ENCODE measurements at places on chromosomes 2 and 18. TPM values are rescaled to one million over a fixed set of nuclear protein-coding genes. Genes with fewer than 3 reads are reported as not detected.
A peak's percentile ranks its signal among the peaks of the same experiment; 100 is the strongest.

- DNase-seq = no peak
These were observed 218.6 kb downstream of the IRS1 start for GRCh38 chr2:226581004-226581403.

GRCh38 chr2:148720501-148721001 is 76.0 kb downstream of the EPC2 start:
- no peak for DNase-seq

- DNase-seq = no peak
These were observed 91.5 kb downstream of the ALK start for GRCh38 chr2:29829841-29830240.

DNA sequence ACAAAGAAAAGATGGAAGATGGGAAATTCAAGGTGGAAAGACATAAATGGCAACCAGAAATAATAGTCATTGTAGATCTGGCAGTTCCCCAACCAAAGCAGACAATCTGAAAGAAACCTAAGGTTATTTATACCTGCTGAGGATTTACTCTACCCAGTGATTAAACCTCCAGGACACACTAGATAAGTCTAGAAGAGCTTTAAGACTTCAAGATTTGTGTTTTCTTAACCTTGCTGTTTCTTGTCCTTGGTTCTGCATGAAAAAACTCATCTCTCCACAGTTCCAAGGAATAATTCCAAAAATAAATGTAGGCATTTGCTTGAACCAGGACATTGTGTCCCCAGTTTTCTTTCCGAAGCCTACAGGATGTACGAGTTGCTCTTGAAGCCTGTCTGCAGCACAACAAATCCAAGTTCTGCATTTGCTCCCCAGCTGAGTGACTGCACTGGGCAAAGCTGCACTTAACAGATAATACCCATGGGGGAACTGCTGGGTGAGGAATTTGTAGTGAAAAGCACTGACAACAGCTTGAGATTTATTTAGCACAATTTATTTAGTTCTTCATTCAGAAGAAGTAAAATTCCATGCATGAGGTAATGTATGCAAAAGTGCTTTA is 19.8 kb downstream of the DTNA start:
- no peak for DNase-seq

GRCh38 chr2:39661826-39662225 is 3.9 kb upstream of the TMEM178A start:
- DNase-seq = no peak

DNA sequence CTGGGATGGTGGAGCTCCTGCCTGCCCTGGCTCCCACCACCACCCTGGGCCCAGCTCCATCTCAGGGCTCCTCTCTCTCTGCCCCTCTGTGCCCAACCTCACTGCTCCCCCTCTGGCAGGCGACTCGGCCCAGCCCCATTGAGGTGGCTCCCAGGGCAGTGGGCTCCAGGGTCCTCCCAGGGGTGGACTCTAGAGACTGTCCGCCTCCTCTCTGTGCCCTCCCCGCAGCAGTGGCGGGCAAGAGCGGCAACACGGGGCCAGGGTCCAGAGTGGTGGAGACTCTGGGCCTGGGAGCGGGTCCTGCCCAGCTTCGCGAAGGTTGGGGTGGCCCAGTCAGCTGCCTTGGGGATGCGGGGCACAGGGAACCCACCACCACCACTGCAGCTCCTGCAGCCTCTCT is 27.4 kb downstream of the DDX1 start:
- no peak for DNase-seq

DNA sequence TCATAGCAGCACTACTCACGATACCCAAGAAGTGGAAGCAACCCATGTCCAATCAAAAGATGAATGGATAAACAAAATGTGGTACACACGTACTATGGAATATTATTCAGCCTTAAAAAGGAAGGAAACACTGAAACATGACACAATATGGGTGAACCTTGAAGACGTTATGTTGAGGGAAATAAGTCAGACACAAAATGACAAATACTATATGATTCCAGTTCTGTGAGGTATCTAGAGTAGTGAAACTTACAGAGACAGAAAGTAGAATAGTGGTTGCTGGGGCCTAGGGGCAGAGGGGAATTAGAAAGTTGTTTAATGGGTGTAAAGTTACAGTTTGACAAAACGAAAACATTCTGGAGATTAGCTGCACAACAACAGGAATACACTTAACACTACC is 24.7 kb downstream of the TLK1 start:
- DNase-seq = no peak

DNA sequence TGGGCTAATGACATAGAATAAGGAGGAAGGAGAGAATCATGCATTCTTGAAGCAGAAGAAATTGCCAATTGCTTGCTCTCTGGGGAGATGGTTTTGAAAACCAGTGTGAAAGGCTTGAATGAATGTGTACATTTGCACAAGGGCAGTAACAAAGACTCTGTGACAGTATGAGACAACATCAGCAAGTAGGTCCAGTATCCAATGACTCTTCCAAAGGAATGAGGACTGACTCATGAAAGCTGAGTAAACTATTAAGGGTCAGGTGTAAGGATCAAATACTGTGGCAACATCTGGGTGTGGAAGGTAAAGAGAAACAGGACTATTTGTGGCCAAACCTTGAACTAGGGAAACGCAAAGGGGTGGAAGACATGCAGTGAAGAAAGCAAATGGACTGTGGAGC is 886.0 kb upstream of the CHAC2 start:
- no peak for DNase-seq

DNA sequence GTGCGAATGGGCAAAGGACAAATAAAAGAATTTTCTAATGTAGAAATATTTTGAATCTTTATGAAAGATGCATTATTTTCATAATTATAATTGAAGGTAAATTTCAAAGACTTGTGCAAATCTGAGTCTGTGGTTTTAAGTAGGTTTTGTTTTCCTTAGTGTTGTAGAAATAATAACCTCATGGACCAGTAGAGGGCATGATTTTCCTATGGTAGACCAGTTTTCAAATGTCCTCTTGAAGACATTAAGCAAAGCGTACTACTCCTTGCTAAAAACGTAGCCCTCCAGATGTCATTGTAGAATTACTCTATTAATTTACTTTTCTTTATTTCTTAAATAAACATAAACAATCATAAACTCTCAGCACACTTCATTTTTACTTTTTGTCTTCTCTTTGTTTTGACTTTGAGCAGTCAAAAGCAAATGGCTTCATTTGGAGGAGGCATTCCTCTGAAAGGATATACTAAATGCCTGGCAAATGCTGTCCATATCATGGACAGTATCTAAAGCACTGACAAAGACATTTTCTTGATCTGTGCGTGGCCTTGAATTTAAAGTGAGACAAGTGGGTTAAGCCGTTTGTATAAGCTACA is 85.8 kb upstream of the FAM237A start:
- DNase-seq = no peak

GRCh38 chr18:35635170-35635569 is 53.6 kb downstream of the GALNT1 start:
- DNase-seq = no peak

- DNase-seq = no peak
These were observed 41.0 kb downstream of the CROCC2 start for GRCh38 chr2:240947176-240947575.

DNA sequence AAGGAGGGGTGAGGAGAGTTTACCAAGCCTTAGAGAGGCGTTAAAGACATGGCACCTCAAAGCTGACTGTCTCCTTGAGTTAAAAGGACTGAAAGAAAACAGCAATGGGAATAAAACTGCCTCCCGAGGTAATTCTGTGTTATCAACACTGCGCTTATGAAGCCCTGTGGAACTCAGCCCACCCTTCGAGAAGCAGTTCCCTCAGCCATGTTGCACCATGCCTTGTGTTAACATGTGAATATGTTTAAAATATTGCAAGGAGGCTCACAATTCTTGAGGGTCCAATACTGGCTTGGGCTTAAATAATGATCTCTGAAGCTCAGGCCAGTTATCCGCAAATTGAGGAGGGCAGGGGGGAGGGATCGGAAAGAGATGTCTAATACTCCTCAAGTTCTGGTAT is 14.7 kb downstream of the KLF7 start:
- no peak for DNase-seq

DNA sequence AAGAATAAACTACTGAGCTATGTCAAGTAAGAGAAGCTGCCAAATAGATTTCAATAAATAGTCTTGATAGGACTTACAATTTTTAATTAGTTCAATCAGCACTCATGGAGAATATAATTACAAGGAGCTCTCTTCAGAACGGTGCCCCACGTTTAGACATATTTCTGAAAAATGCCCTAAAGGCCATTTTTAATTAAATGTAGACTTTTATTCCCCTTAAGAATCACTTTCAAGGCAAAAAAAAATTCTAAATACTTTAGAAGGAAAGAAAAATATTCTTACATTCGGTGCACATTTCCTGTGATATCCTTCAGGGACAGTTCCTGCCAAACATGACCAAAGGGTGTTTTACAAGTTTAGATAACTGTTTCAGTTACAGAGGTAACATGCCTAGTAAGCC is 202.5 kb upstream of the CDH7 start:
- no peak for DNase-seq

GRCh38 chr2:231648579-231649174 is 56.0 kb downstream of the TEX44 start:
- no peak for DNase-seq

GRCh38 chr2:112010751-112011150 is 44.3 kb upstream of the TMEM87B start:
- no peak for DNase-seq

- no peak for DNase-seq
These were observed 683 bp upstream of the DNAJC27 start for GRCh38 chr2:24972315-24972961.

DNA sequence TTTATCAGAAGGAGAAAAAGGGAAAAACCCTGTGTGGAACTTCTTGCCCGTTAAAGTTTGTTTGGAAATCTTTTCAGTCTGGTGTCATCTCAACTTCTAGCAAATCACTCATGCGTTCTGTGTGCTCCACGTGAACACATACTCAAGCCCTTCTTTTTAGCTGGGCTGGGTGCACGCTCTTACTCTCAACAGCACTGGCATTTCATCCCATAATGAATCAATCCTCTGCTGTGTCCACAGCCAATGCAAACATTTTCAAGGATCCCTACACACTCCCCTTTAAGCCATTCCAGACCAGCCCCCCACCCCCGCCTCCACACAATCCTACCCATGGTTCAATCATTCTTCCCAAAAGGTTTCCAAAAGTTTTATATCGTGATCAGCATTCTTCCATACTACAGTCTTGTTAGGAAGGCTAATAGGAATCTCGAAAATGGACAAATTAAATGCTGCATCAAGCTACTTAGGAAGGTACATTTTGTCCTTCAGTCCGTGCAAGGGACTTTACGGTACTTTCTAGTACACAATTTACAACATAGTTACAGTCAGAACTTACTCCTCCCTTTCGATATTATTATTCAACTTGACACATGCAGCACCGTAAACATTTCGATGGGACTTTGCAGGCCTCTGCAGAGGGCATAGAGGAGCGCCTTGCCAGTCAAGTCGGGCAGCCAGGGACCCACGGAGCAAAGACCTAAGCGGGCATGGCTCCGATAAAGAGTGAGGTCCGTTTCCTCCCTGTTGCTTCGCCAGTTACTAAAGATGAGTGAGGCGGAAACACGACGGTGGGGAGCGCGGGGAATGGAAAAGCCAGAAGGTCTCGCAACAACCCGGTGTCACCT is 1.4 kb downstream of the PTGR3 start:
- no peak for DNase-seq

GRCh38 chr2:236744716-236745115 is 175.1 kb downstream of the ACKR3 start:
- DNase-seq = peak; percentile 17

- DNase-seq = no peak
These were observed 65.5 kb upstream of the ATG16L1 start for GRCh38 chr2:233185963-233186362.

GRCh38 chr2:230664128-230664527 is 48.5 kb upstream of the CAB39 start:
- no peak for DNase-seq

DNA sequence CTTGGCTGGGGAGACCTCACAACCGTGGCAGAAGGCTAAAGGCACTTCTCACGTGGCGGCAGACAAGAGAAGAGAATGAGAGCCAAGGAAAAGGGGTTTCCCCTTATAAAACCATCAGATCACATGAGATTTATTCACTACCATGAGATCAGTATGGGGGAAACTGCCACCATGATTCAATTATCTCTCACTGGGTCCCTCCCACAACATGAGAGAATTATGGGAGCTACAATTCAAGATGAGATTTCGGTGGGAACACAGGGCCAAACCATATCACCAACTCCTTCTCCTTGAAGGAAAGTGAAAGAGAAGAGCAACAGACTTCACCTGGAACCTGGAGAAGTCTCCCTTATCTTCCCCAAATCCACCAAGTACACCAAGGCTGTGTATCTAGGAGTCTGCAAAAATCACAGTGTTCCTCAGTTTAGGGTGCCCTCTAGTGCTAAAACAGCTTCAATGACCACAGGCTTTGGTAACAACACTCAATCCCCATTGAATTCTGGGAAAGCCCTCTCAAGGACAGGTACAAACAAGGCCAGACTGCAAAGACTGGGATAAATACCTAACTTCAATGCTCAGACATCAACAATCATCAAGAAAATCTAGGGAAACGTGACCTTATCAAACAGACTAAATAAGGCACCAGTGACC is 148.8 kb upstream of the SRD5A2 start:
- DNase-seq = no peak

- no peak for DNase-seq
These were observed 149.3 kb downstream of the EHBP1 start for GRCh38 chr2:62854600-62855514.

GRCh38 chr2:127704641-127705390 is 3.5 kb downstream of the SFT2D3 start:
- no peak for DNase-seq

DNA sequence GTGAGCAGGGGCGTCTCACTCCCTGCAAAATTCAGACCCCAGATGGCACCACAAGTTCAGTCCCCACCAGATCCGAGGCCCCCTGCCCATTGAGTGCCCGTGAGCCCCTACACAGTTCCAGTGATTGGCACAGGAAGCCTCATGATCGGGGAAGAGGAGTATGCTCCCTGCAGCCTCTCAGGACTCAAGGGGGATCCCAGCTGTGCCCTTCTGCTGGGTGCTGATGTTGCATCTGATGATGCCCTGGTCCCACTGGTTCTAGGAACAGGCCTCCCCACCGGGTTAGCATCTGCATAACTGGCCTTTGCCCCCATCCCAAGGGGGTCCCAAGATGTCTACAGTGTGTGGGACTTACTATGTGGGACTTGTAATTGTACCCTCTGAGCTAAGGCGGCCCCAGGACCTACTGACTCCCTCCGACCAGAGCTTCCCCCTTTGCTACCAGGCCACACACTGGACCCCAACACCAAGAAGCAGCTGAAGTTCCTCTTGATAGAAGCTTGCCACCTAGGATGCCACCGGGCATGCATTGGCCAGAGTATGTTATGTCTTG is 8.6 kb downstream of the ALPG start:
- no peak for DNase-seq

Gene SCLY
- total RNA-seq = 8.2 TPM

Gene DES
- 2.0 TPM for total RNA-seq

Gene CFC1
- total RNA-seq = 0.41 TPM

Gene IL36B
- not detected for total RNA-seq

Gene SPATA3
- total RNA-seq = not detected

Gene RBKS
- total RNA-seq = 34.4 TPM

Gene DSG1
- not detected for total RNA-seq

Gene IL37
- not detected for total RNA-seq

Gene RSAD2
- 4.3 TPM for total RNA-seq

Gene CAPN10
- total RNA-seq = 25.0 TPM

Gene RAD51AP2
- total RNA-seq = not detected

Gene CLEC4F
- total RNA-seq = not detected

Gene SESTD1
- 14.1 TPM for total RNA-seq
